ENCODE measurements at places on chromosomes 5 and 9.

- H3K27me3 ChIP-seq, result peaks cover 10% of the 10 kb centered on the region
- H3K4me1 ChIP-seq, result no peaks in the 10 kb centered on the region
- no peak overlapping the region for H3K27ac ChIP-seq
- H3K4me3 ChIP-seq, result no peak overlapping the region
Measured at GRCh38 chr5:74478328-74478727, 162.2 kb downstream of the ENC1 start.

GRCh38 chr9:121720311-121721057, 69.0 kb downstream of the DAB2IP start:
- DNase-seq, result no peak
- H3K27ac ChIP-seq, result no peak overlapping the region
- no peaks in the 10 kb centered on the region for H3K36me3 ChIP-seq
- H3K4me3 ChIP-seq, result no peak overlapping the region

GRCh38 chr5:43659075-43659474, 56.1 kb downstream of the NNT start:
- no peak overlapping the region for H3K4me3 ChIP-seq
- DNase-seq, result no peak
- H3K36me3 ChIP-seq, result peaks cover 33% of the 10 kb centered on the region
- no peaks in the 10 kb centered on the region for H3K4me1 ChIP-seq
- no peaks in the 10 kb centered on the region for H3K27me3 ChIP-seq

- peaks cover 48% of the 10 kb centered on the region for H3K4me1 ChIP-seq
- no peak for DNase-seq
- H3K4me3 ChIP-seq, result no peak overlapping the region
- no peaks in the 10 kb centered on the region for H3K27me3 ChIP-seq
- peaks cover 10% of the 10 kb centered on the region for H3K36me3 ChIP-seq
- H3K27ac ChIP-seq, result no peak overlapping the region
Measured at GRCh38 chr5:95958310-95959014, 3.2 kb downstream of the ELL2 start.

DNA sequence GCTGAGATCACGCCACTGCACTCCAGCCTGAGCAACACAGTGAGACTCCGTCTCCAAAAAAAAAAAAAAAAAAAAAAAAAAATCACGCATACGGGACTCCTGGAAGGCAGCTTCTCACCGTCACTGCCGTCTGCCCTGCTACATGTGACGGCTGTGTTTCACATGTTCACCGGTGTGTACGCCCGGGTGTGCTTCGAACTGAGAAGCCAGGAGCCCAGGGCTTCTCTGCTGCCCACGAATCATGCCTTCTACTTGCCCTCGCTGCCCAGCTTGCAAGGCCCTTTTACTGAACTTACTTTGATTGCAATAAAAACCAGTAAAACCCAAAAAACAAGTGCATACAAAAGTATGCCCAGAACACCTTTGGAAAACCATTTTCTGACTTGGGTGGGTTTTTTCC, 5.8 kb upstream of the NKD2 start:
- peaks cover 21% of the 10 kb centered on the region for H3K4me1 ChIP-seq
- H3K4me3 ChIP-seq, result no peak overlapping the region
- peaks cover 4% of the 10 kb centered on the region for H3K36me3 ChIP-seq
- no peak for DNase-seq
- H3K27ac ChIP-seq, result no peak overlapping the region

DNA sequence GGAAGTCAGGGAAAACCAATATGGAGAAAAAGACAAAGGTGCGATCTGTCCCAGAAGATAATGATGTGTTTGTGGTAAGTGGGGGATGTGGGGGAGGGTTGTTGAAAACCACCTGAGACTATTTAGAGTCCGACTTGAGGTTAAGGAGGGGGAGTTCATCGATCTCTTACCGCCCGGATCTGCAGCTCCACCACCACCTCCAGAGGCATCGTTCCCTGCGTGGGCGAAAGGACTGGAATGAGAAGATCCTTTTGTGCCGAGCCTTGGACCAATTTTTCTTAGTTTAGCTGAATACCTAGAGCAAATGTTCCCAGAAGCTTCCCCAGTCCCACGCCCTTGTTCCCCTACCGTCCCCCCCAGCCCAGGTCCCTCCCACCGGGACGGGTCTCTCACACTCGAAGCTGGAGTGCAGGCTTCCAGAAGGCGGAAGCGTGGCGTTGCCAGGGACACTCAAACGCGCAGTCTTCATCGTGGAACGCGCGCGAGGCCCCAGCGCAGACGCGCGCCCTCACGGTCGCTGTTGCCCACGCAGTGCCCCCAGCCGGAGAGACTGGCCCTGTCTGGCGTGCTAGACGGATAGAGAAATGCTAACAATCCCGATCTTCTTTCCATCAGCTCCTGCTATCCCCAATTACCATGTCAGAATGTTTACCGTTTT, at the start of gene SPATA6L:
Gene SPATA6L (minus strand): TSS at position 439 of the 658 bp plus-strand sequence. CDS start 230 bp downstream, at position 209.
- peaks cover 28% of the 10 kb centered on the region for H3K27me3 ChIP-seq
- peak; percentile 29 for DNase-seq
- H3K4me3 ChIP-seq, result peak within 1 kb of the TSS; percentile 86
- peaks cover 4% of the 10 kb centered on the region for H3K36me3 ChIP-seq

GRCh38 chr5:102760815-102761214, 5.7 kb downstream of the PAM start:
- peaks cover 10% of the 10 kb centered on the region for H3K4me1 ChIP-seq
- DNase-seq, result no peak
- H3K36me3 ChIP-seq, result no peaks in the 10 kb centered on the region
- no peak overlapping the region for H3K4me3 ChIP-seq

DNA sequence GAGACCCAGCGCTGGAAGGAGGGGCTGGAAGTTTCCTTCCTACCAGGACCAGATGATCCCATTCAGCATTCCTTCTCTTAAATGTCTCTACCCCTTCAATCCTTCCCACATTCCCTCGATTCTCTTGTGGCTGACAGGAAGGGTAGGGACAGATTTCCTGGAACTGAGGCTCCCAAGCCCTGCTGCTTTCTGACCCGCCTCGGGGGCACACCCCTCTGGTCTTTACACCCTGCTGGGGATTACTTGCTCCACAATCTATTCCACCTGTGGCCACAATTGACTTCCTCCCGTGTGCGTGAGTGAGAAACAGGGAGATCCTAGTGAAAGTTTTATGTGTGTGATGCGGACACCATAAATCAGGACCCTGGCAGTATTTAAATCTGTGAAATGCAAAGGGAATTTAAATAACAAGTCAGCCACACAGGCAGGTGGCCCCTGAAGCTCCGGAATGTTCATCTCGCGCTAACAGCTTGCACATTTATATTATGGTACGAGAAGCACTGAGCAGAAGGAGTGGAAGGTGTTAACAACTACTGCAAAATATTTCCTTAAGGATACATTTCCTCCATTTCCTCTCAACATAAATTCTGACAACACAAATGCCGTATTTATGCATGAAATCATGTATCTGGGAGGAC, 237.5 kb downstream of the SLIT3 start:
- H3K27me3 ChIP-seq, result peaks cover 9% of the 10 kb centered on the region
- H3K4me3 ChIP-seq, result no peak overlapping the region
- no peak for DNase-seq
- H3K36me3 ChIP-seq, result no peaks in the 10 kb centered on the region
- no peak overlapping the region for H3K27ac ChIP-seq
- H3K4me1 ChIP-seq, result no peaks in the 10 kb centered on the region
